ENCODE measurements at places on chromosomes 16 and 17.

- no peak for DNase-seq
These were observed 28.7 kb upstream of the RSL1D1 start for GRCh38 chr16:11880007-11880406.

GRCh38 chr17:51947160-51947735 lies 211.3 kb downstream of the CA10 start:
- DNase-seq, result no peak

DNA sequence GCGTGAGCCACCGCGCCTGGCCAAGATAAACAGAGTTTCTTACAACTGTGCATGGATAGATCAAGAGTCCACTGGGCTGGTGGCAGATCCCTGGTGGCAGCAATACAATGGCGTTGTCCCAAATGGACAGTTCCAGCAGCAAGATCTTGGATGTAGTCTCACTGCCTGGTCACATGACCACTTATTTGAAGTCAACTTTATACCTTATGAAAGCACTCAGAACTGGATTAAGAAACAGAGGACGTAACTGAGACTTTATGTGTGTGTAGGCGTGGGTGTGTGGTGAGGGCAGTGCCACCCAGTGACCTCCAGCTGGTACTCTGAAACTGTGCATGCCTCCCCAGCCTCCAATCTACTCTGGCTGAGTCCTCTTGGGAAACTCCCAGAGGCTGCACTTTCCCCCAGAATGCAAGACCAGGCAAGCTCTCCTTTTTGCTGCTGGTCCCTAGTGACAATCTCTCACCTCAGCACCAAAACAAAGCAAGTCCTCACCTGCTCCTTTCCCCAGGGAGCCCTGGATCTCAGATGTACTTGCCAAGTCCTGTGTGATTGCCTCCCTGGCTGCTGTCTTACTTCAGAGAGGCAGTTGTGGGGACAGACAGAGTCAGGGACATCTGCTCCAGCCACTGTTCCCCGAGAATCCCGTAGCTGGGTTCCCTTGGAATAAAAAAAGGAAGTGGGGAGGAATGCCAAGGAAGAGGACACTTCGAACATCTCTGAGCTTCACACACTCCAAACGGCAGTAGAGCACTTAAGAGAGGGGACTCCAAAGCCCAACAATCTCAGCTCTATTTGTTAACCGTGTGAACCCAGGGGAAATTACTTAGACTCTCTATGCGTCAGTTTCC lies 11.7 kb upstream of the ST6GALNAC2 start:
- DNase-seq, result no peak

DNA sequence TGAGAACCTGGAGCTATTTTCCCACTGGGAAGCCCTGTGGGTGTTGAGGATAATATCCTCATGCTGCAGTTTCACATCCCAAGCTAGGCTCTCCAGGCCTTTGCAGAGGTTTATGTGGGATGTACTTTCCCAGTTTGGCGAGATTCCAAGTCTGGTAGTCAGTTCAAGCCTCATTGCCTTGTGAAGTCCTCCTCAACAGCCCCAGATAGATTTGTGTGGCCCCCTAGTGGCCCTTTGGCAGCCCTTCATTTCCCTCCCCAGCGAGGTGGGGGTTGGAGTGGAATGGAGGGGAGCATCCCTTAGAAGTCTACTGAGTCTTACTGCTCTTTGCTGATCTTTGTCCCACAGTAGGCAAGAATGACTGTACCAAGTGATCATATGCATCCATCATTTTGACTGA lies 137.9 kb downstream of the CDH11 start:
- DNase-seq, result peak; percentile 24

- DNase-seq, result peak; percentile 78
These were observed 90.1 kb upstream of the KCNJ18 start for GRCh38 chr17:21602176-21602575.

DNA sequence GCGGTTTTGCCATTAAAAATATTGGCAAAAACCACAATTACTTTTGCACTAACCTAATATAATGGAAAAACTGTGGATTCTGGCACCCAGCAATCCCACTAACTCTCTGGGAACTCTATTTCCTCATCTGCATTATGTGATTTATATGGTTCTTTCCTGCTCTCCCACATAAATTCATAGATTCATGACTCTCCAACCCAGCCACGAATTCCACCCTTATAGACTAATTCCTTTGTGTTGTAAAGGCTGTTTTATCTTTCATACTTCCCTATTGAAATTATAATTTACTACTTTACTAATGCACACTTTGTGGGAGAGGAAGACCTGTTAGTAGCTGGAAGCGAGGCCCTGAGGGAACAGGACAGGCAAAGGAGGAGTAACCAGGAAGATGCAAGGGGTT lies 88.4 kb upstream of the GNAO1 start:
- no peak for DNase-seq

- DNase-seq, result no peak
These were observed 42.4 kb upstream of the ZNF629 start for GRCh38 chr16:30829130-30830071.

GRCh38 chr16:342455-343213 lies 9.9 kb downstream of the AXIN1 start:
- DNase-seq, result no peak

Data from G401 (cell line).